Esophagus muscularis mucosa (tissue), 4 donors: ENCODE measurements at places on chromosomes 16 and 17. TPM values are rescaled to one million over a fixed set of nuclear protein-coding genes. Genes with fewer than 3 reads are reported as not detected.

DNA sequence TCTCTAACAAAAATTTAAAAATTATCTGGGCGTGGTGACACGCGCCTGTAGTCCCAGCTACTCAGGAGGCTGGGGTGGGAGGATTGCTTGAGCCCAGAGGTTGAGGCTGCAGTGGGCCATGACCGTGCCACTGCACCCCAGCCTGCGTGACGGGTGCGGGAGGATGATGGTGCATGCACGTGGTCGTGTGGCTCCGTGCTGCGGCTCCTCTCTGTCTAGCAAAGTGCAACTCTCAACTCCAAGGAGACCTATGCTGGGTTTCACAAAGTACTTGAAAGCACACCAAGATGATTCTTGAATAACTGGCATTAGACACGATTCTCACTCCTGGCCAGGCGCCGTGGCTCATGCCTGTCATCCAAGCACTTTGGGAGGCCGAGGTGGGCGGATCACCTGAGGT is 25.8 kb downstream of the NXN start:
- H3K4me3 ChIP-seq, result no peak overlapping the region
- H3K27ac ChIP-seq, result peak overlapping the region; percentile 90
- no peaks in the 10 kb centered on the region for H3K27me3 ChIP-seq
- no peak for DNase-seq

DNA sequence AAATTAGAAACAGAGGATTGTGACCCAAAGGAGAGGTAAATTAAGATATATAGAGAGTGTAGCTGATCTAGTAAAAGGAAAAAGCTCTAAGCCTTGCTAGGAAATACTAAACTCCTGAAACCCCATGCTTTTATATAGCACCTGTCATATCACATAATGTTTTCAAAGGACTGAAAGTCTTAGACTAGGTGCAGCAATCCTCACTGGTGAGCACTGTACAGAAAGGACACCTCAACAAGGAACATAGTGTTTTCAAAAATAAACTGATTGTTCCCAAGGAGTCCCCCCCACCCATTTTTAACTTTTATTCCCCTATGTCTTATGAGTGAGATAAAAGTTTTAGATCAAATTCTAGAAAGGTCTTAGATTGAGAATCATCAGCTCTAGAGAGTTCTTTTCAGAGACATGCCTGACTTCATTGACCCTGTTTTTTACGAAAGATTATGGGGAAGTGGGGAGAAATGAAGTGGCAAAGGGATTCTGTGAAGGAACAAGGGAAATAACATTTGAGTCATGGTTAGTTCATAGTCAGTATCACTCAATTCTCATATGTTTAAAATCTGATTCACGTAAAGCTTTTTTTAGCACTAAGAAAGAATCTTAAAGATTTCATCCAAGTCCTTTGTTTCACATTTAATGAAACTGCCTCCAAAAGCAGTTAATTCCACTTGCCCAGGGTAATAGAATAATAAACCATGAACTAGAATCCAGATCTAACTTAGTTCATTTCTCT is 166.4 kb downstream of the CYB561 start:
- no peaks in the 10 kb centered on the region for H3K27me3 ChIP-seq
- H3K4me3 ChIP-seq, result no peak overlapping the region
- H3K36me3 ChIP-seq, result no peaks in the 10 kb centered on the region
- H3K27ac ChIP-seq, result peak overlapping the region; percentile 71

DNA sequence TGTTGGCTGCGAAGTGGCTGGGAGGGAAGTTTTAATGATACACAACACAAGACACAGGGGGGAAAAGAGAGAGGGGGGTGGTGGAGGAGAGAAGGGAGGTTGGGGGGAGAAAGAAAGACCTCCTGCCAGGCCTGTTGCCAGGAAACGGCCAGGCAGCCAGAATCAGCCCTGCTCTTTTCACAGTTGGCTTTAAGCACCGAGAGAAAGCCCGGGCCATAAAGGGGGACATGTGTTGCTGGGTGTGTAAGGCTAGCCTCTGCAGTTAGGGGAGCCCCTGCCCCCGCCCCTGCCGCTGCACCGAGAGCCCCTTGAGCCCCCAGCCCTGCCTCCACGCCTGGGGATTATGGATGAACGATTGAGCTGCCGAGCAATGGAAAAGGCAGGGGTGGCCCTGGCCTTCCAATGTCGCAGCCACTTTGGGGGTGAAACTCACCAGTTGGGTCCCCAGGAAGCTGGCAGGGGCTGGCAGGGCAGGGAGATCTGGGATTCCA is 13.9 kb upstream of the WNT3 start:
- no peak overlapping the region for H3K4me3 ChIP-seq
- no peaks in the 10 kb centered on the region for H3K4me1 ChIP-seq
- no peak overlapping the region for H3K27ac ChIP-seq
- DNase-seq, result no peak
- no peaks in the 10 kb centered on the region for H3K27me3 ChIP-seq
- H3K36me3 ChIP-seq, result no peaks in the 10 kb centered on the region

GRCh38 chr16:85819245-85819644 is 19.8 kb downstream of the COX4I1 start:
- no peaks in the 10 kb centered on the region for H3K27me3 ChIP-seq
- H3K4me3 ChIP-seq, result no peak overlapping the region
- H3K27ac ChIP-seq, result no peak overlapping the region
- DNase-seq, result no peak

GRCh38 chr17:8472663-8473062 is 37.0 kb downstream of the NDEL1 start:
- H3K27me3 ChIP-seq, result no peaks in the 10 kb centered on the region
- peak; percentile 34 for DNase-seq
- H3K27ac ChIP-seq, result no peak overlapping the region
- H3K4me1 ChIP-seq, result peaks cover 22% of the 10 kb centered on the region
- no peak overlapping the region for H3K4me3 ChIP-seq

- no peak overlapping the region for H3K27ac ChIP-seq
- no peaks in the 10 kb centered on the region for H3K4me1 ChIP-seq
- no peaks in the 10 kb centered on the region for H3K36me3 ChIP-seq
- no peaks in the 10 kb centered on the region for H3K27me3 ChIP-seq
- no peak overlapping the region for H3K4me3 ChIP-seq
- DNase-seq, result no peak
These were observed 79.0 kb upstream of the CDC42EP4 start for GRCh38 chr17:73390851-73391250.

DNA sequence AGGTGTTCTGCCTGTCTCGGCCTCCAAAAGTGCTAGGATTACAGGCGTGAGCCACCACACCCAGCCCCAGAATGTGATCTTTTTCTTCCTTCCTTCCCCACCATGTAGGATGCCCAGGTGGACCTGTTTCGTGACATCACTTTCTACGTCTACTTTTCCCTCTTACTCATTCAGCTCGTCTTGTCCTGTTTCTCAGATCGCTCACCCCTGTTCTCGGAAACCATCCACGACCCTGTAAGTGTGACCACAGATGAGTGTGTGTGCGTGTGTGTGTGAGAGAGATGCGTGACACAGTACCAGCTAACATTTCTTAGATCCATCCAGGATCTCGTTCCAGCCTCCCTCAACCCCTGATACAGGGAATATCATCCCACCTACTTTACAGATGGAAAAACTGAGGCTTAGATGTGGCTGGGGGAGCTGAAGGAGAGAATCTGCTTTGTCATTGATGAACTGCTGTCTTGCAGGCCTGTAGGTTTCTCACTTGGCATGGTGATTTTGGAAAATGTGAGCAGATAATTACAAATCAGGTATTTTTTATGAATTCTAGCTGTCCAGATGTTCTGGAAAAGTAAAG is 67.1 kb downstream of the ABCC1 start:
- no peaks in the 10 kb centered on the region for H3K27me3 ChIP-seq
- H3K36me3 ChIP-seq, result peaks cover 68% of the 10 kb centered on the region
- H3K27ac ChIP-seq, result peak overlapping the region; percentile 82
- no peak for DNase-seq
- no peak overlapping the region for H3K4me3 ChIP-seq
- peaks cover 70% of the 10 kb centered on the region for H3K4me1 ChIP-seq

DNA sequence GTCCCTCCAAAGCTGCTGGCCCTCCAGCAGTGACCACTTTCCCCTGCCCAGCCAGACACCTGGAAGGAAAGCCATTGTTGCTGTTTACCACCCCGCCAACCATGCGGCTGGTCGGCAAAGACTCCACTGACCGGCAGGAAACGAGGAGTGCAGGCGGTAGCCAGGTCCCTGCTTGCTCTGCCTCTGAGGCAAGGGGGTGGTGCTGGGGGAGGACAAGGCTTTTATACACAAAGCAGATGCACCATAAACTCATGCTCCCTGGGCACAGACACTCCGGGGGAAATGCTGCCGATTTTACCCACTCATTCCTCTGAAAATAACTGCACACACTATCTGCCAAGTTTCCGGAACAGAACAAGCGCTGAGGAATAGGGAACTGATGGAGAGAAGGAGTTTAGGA is 62.8 kb upstream of the GRIN2A start:
- no peak overlapping the region for H3K27ac ChIP-seq
- no peaks in the 10 kb centered on the region for H3K4me1 ChIP-seq
- DNase-seq, result no peak
- H3K36me3 ChIP-seq, result no peaks in the 10 kb centered on the region
- H3K4me3 ChIP-seq, result no peak overlapping the region

DNA sequence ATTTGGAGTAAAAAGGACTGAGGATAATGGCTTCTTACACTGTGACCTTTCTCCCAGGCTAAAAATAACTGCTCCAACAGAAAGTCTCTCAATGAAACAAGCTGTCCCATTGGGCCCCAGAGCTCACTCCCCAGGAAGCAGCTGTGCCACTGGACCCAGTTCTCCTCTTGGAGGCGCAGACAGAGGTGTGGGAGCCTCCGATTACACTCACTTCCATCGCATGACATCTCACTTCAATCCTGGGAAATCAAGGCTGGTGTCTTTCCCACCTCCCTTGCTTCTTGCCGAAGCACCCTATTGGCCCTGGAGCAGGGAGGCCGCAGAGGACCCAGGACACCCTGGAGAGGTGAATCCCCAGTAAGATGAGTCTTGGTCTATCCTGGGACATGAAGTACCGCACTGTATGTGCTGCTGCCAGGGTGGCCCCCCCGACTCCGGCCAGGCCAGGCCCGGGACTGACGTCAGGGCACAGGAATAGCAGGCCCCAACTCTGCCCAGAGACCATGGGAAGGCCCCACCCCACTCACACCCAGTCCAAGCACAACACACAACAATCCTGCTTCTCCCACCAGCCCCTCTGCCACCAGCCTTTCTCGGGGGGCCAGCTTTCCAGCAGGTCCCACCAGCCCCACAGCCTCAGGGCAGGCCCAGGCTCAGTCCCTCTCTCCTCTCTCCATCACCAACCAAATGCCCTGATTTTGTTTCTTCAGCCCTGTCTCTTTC is 29.5 kb downstream of the SRL start:
- no peak for DNase-seq
- H3K36me3 ChIP-seq, result no peaks in the 10 kb centered on the region
- H3K27ac ChIP-seq, result peak overlapping the region; percentile 59
- H3K4me3 ChIP-seq, result no peak overlapping the region

DNA sequence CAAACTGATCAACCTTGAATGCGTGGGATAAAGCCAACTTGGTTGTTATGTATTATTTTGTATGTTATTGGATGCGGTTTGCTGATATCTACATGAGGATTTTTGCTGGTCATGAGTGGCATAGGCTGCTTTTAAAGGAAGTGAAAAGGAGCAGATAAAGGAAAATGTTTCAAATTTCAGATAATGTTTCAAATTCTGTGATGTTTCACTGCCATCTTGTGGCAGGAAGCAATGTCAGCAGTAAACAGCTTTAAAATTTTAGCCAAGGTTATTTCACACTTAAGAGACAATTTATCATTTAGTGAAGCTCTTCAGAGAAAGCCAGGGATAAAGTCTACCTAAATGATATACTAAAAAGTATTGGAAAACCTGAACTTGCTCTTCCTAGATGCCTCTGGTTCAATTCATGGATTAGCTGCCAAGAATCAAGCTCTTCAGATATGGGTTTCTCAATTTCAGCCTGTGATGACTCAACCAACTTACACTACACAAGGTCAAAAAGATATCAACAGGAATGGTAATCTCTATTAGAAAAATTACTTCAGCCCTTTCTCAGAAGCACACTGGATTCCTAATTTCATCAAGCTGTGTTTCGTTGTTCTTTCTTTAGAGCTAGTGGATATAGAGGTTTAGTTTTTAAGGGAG is 136.0 kb upstream of the C17orf78 start:
- H3K36me3 ChIP-seq, result peaks cover 39% of the 10 kb centered on the region
- no peaks in the 10 kb centered on the region for H3K27me3 ChIP-seq
- no peaks in the 10 kb centered on the region for H3K4me1 ChIP-seq
- H3K4me3 ChIP-seq, result no peak overlapping the region

The SLC52A1 gene
- total RNA-seq, result not detected

DNA sequence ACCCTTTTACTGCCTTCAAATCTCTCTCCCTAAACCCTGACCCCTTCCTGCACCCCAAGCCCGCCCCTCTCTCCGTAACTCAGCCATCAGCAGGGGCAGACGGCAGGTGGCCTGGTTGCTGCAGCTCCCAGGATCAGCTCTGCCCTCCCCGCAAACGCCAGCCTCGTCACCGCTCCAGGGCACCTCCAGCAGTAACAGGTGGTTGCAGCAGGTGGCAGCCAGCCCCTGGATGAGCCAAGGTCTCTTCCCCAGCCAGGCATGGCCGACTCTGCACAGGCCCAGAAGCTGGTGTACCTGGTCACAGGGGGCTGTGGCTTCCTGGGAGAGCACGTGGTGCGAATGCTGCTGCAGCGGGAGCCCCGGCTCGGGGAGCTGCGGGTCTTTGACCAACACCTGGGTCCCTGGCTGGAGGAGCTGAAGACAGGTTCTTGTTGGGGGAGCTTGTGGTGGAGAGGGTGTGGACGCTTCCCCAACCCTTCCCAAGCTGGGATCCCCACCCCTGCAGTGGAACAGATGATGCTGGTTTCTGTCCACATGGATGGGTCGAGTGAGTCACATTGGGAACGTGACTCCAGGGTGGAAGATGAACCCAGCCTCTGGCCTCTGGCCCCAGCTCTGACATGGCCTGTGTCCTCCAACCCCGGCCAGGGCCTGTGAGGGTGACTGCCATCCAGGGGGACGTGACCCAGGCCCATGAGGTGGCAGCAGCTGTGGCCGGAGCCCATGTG is 558 bp downstream of the HSD3B7 start:
- H3K4me1 ChIP-seq, result peaks cover 20% of the 10 kb centered on the region
- peak overlapping the region; percentile 66 for H3K27ac ChIP-seq
- no peak for DNase-seq
- peaks cover 51% of the 10 kb centered on the region for H3K36me3 ChIP-seq

The TRAPPC2L gene
- total RNA-seq, result 31.6 TPM

The USP32 gene
- total RNA-seq, result 49.4 TPM

DNA sequence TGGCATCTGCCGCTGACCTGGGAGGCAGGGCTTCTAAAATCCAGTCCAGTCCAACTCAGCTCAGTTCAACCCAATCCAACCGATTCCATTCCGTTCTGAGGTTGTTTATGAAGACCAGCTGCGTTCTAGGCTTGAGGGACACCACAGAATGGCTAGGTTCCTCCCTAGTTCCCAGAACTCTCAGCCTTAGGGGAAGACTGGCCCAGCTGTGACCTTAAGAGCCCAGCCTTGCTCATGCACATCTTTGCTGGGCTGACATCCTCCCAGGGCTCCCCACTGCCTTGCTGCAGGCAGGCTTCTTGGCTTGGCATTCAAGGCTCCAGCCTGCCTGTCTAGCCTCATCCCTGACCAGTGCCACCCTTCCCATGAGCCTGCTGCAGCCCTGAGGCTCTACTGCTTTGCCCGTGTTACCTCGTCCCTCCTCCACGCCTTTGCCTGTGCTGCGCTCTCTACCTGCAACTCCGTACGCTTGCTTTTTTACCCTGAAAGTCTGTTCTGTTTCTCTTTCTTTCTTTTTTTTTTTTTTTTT is 7.9 kb downstream of the SLC12A3 start:
- DNase-seq, result no peak
- no peaks in the 10 kb centered on the region for H3K27me3 ChIP-seq
- H3K27ac ChIP-seq, result no peak overlapping the region
- no peaks in the 10 kb centered on the region for H3K4me1 ChIP-seq
- no peak overlapping the region for H3K4me3 ChIP-seq

GRCh38 chr17:68029512-68030215 is 5.9 kb upstream of the KPNA2 start:
- no peaks in the 10 kb centered on the region for H3K36me3 ChIP-seq
- H3K27ac ChIP-seq, result no peak overlapping the region
- H3K27me3 ChIP-seq, result no peaks in the 10 kb centered on the region
- H3K4me1 ChIP-seq, result peaks cover 1% of the 10 kb centered on the region
- no peak for DNase-seq

The SLC47A1 gene
- 1.8 TPM for total RNA-seq
